Stimulated activated CD8-positive, alpha-beta memory T cell treated with anti-CD3 and anti-CD28 coated beads, Interleukin-7, amount 100 ng/mL, for 1 hour (primary cell): ENCODE measurements at places on chromosomes 4 and X.

GRCh38 chrX:124506066-124506465, 159.7 kb downstream of the SH2D1A start:
- no peak for DNase-seq

DNA sequence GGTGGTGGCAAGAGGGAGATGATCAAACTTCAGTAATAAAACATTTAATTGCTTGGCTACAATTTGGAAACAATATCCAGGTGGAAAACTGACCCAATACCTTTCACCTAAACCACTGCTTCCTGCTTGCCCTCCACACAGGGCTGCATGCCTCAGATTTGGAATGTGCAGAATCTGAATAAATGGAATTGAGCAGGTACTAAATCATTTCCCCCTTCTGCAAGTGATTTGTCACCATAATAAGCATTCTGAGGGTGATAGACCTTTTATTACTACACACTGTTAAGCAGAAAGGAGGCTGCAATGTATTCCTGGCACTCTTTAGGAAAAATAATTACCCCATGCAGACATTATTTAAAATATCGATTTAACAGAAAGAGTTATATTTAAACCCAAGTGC, 291.8 kb downstream of the IDS start:
- DNase-seq: no peak

DNA sequence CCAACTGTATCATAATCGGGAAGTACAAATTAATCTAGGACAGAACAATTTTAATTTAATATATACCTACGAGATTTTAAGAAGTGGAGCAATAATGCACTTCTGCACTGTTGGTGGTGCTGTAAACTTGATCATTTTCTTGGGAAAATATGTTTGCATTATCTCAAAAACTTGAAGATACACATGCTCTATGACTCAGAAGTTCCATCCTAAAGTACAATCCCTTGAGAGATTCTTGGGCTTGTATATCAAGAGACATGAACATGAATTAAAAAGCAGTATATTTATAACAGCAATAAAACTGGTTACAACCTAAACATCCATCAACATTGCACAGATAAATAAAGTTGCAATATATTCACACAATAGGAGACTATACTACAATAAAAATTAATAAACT, 168.8 kb downstream of the CLCN4 start:
- no peak for DNase-seq

DNA sequence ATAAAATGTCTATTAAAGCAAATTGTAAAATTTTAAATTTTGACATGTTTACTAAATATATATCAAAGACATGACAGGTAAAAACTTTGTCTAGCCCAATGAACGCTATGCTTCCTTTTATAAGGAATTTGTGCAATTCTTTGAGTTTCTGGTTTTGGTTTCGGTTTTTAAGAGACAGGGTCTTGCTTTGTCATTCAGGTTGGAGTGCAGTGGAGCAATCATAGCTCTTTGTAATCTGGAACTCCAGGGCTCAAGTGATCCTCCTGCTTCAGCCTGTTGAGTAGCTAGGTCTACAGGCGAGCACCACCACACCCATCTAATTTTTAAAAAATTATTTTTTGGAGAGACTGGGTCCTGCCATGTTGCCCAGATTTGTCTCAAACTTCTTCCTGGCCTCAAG, 60.7 kb downstream of the BLTP1 start:
- DNase-seq: no peak

DNA sequence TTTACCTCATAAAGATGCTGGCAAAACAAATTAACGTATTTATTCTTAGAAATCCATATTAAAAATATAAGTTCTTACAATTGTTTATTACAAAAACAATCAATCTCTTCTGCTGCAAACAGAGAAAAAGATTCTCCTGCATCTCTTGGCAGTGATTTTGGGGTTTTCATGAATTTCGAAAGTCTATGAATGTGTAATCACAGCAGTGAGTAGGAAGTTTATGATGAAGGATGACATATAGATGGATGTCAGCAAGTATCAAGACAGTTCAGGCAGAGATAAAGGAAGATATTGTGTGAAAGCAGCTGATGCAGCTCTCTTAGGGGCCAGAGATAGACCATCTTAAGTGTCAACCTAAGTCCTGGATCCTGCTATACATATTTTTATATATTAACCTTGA, 196.9 kb upstream of the BANK1 start:
- DNase-seq: no peak

DNA sequence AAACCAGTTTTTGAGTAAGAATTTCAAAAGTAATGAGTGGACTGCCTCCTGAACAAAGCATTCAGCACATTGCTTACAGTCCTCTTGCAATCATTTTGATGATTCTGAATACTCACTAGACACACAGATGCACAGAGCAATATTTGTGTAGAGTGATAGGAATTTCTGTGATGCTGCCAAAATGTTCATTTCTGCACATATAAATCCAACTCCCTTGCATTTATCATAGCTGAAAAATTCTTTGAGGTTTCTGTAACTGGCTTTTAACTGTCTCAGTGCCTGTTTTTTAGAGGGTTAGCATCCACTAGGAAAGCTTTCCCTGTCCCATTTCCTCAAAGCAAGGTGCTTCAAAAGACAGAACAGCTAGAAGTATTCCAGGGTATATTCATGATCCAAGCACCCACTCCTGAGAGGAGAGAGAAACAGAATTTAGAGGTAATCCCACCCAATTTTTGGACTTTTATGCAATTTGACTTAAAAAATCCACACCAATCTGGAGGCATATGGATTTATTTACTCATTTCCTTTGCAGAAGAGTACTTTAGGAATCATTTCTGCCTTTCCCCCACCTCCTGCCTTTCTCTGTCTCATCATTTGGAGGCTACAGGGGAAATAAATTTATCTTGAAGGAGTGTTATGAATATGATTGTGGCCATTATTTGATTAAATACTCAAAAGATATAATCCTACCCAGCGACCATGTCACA, 234.5 kb upstream of the SLIT2 start:
- no peak for DNase-seq

DNA sequence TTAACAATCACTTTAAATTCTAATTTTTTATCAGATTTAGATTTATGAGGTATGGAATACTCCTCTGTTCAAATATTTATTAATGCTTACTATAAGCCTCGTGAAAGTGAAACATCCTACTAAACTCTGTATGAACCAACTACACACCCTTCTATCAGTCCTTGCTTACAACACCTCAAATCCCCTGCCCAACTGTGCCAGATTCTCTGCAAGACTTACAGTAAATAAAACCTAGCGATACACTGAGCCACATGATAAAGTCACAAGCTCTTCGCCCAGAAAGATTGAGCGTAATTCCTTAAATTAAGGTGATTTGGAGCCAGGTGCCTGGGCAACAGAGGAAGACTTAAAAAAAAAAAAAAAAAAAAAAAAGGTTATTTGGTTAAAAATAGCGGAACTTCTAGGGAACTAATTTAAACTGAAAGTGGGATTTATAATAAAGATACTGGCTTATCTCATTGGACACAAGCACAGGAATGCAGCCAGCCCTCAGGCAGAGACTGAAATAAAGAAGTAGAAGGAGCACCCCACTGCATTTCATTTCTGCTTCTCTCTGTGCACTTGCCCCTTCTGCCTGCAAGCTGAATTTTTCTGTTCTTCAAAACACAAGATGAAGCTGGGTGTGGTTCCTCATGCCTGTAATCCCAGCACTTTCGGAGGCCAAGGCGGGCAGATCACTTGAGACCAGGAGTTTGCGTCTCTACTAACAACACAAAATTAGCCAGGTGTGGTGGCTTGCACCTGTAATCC, 17.5 kb upstream of the C4orf36 start:
- no peak for DNase-seq

DNA sequence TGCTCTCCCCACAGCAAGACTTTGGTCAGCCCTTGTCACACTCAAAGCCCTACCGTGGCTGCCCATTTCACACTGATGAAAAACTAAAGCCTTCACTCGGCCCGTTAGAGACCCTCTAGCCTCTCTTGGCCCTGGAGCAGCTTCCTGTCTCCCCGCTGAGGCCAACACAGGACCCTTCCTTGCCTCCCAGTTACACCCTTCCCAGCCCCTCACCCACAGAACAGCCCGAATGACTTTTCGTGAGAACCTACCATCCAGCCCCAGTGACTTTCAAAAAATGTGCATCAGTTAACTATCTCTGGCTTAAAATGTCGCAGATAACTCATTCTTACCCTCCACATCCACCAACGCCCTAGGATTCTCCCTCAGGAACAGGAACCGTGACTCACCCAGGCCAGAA, 756 bp upstream of the TAF9B start:
- no peak for DNase-seq

DNA sequence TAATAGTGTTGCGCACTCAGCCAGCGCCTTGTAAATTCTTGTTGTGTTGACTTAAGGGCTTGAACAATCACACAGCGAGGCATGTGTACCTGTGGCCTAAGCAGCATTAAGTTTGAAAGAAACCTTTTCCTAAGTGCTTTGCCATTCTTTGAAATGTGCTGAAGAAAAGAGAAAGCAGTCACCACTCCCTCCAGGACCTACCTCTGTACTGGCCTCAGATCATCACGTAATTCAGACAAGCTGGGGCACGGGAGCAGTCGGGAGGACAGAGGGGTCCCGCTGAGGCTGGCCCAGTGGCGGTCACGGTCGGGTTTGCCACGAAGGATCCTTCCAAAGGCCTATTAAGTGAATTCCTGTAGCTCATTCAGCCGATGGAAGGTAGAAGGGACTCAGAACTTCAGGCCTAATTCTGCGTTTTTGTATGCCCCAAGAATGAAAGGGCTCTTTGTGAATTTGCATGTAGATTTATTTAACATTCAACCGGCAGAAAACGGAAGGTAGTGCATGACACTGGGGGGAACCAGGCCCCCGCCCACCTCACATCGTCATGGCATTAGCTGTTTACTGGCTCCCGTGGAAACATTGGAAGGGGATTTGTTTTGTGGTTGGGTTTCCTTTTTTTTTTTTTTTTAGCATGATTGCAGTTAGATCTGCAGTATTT, 106.3 kb downstream of the TRAPPC11 start:
- no peak for DNase-seq

DNA sequence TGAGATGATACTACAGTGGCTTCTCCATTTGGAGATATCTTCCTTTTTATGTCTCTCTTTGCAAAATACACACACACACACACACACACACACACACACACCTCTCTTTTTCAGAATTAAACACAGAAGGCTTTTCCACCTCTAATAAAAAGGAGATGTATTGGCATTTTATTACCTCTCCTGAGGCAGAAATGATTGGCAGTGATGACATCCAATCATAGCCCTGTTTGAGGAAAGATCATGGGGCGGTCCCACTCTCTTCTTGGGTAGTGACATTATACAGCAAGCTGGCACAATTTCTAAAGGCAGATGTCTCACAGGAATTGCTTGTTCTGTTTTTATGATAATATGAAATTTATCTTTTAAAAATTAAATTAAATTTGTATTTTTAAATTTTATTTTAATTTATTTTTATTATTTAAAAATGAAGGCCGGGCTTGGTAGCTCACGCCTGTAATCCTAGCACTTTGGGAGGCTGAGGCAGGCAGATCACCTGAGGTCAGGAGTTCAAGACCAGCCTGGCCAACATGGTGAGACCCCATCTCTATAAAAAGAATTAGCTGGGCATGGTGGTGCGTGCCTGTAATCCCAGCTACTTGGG, 15.6 kb downstream of the CHRNA9 start:
- DNase-seq: no peak

DNA sequence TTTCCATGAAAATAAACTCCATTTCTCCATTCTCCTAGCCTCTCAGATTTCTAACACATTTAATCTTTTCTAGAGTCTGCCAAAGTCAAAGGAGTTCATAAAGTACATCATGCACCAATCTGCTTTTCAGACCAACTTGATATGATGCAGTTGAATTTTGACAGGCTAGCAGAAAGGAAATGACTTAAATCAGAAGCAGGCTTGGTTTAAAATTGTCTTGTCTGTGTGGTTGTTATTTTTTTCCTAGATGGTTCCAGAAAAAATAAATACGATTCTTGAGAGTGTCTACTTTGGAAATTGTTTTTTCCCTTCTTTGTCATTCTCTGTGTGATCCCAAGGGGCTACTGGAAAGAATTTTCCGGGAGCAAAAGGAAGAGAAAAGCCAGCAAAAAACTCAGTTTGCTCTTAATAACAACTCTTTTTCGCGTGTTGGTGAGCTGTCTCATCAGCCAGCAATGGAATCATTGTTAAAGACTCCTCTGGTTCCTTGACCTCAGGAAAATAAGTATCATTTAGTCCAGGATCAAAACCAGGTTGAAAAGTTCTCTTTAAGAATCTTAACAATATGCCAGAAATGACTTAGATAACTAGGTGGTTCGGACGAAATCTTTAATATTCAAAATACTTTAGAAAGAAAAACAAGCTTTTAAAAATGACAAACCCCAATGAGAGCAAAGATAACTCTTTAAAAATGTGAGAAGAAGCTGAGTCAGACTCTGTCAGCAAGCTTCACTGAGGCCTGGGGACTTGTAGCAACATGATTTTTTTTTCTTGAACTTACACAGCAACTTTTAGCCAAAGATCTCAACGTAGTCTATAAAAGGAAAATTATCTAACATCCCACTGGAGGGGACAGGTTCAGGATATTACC, 49.7 kb upstream of the GAB1 start:
- DNase-seq: no peak

- no peak for DNase-seq
Measured at GRCh38 chr4:34943741-34944386, 1300.5 kb downstream of the ARAP2 start.

GRCh38 chrX:31060016-31060415, 11.8 kb downstream of the FTHL17 start:
- no peak for DNase-seq

- no peak for DNase-seq
Measured at GRCh38 chr4:79362626-79363025, 36.8 kb upstream of the NAA11 start.

- DNase-seq: no peak
Measured at GRCh38 chrX:118370921-118371624, 25.2 kb downstream of the WDR44 start.

DNA sequence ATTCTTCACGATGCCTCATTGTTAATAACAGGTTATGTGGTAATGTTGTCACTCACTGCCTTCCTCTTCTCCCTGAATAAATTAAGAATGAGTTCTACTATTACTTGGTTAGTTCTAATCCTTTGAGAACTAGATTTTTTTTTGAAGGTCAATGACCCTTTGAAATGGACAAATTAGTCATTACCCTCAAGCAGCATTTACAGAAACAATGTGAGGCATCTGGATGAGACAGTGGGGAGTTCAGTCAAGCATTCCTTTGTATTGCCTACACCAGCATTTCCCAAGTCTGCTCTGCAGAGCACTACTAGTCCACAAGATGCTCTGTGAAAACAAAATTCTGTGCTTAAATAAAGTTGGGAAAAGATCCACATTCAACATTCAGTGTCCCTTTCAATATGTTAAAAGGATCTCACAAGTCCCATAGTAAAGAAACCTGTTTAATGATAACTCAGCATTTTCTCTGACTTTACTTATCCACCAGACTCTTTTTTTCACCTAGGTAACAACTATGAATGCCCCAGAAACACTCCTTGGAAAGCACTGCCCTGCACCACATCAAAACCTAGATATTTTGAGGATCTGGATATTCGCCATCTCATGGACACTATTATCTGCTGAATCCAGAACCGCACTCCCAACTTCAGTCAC, 60.6 kb downstream of the CHRDL1 start:
- DNase-seq: no peak

DNA sequence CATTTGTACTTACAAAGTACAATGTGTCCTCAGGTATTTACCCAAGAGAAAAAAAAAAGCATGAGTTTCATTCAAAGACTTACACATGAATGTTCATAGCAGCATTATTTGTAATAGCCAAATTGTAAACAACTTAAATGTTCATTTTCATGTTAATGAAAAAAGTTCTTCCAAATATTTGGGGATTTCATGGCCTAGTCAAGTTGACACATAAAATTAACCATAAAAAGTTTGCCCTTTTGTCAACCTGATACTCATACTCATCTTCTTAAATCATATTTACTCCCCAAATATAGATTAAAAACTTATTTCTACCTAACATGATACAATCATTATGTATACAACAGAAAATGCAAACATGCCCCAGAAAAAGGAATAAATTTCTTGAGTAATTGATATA, 112.5 kb upstream of the EMCN start:
- no peak for DNase-seq
